NT2/D1 (cell line): ENCODE measurements at places on chromosomes 3 and 15.

- no peak for DNase-seq
Observed at GRCh38 chr15:48358229-48359152, 27.3 kb downstream of the DUT start.

DNA sequence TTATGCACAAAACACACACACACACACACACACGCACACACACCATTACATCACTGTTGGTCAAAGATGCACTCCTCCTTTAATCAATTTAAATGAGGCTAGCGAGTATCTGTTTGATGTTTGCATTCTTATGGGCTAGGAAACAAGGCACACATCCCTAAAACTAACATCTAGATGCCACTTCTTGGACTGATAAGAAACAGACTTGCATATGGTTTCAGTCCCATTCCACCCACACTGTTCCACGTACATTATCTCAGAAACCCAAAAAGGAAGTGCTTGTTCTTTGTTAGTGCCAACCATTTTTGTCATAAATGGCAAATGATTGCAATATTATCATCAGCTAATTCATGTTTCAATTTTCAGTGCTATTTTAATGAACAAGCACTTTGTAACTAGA lies 69.5 kb downstream of the CCR1 start:
- DNase-seq: no peak

DNA sequence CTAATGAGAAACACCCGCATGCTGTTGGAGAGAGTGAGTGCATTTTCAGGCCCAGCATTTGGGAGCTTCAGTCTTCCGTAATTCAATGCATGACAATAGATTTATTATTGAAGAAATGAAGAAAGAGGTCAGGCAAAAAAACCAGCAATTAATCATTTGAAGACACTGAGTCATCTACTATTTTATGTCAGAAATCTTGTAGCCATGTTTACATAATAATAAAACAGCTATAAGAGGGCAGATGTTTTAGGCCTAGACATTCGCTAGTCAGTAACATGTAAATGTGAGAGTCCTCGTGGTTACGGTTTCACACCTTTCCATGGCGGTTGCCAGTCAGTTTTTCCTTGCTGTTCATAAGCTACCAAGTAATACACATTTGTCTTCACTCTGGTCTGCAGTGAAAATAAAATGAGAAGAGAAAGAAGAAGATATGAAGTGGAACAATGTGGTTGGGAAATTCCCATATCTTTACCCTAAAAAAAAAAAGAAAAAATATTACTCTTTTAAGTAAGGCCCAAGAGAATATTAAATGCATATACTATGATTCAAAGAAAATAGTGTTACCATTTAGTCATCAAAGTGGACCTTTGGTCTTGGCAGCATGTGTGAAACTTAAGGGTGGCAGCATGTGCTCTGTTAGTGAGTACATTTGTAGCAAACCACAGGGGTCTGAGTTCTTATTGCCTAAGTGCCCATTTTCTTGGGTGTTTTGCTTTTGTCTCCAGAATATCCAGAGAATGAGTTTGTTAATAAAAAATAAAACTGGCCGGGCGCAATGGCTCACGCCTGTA lies 140.5 kb upstream of the TBL1XR1 start:
- DNase-seq: no peak

DNA sequence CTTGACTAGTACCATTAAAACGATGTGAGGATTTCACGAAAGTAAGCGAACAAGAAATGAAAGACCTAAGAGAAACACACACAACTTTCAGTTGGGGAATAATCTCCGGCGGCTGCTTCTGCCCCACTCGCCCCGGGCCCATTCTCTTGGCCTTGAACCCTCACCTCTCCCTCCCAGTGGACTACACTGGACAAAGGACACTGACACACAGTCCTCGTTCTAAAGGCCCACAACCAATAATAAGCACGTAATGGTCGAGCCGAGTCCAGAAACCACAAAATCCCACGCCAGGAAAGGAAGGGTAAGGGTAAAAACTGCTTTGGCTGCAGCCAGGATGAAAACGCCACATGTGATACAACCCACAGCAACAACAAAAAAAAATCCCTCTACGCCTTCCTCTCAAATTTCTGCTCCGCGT lies 469 bp downstream of the ZNF770 start:
- DNase-seq: no peak

GRCh38 chr15:90871139-90871715 lies 2.8 kb downstream of the FURIN start:
- DNase-seq: no peak

DNA sequence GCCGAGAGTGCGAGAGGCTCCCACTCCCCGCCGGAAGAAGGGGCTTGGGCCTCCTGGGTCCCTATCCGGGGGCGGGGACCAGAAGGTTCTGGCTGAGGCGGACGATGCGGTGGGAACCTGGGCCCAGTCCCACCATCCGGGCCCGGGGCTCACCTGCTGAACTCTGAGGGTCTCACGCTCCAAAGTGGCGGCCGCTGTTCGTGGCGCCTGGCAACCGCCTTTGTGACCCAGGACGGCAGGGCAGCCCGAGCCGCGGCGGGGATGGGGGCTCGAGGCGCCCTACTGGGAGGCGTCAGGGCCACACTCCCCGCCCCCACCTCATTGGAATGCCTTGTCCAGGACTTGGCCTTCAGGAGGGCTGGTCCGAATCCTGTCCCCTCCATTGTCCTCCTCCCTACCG lies at the start of gene FANCD2OS:
Gene FANCD2OS, minus strand, starts transcription at position 165 of the 400 bp plus-strand sequence. CDS start 3,481 bp downstream, outside the sequence.
- no peak for DNase-seq
